ENCODE measurements at places on chromosomes 1 and 21.

DNA sequence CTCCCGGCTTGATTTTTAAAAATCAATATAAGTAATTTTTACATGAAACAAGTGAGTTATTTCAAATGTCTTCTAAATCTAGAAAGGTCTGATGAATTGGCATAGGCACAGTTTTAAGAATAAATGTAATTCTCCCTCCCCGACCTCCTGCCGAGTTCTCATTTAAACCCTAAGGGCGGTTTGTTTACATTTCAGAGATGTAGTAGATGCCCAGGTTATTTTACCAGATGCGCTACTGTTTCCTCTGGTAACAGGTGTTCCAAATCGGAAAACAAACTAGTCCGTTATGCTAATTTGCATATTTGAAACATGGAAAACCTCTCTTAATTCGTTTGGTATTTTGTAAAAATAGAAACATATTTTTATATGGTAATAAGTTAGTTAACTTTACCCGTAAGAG, 53.8 kb upstream of the CFAP126 start:
- DNase-seq: no peak

DNA sequence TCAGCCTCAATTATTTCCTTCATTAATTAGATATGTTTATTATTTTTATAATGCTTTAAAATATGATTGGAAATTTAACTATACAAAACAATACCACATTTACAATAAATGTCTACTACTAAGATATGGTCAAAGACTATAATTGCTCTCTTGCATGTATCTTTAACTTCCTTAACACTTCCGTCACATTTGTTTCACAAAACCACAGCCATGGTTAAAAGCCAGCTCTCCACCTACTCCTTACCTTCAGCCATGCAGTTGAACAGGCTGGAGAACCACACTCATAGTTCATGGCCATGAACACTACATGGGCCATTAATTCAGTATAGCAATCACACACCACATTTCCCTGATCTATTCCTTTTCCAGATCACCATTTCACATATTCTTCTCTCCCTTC, 72.2 kb downstream of the NME7 start:
- DNase-seq: no peak

- no peak for DNase-seq
Observed at GRCh38 chr21:32442566-32443318, 30.2 kb downstream of the EVA1C start.

DNA sequence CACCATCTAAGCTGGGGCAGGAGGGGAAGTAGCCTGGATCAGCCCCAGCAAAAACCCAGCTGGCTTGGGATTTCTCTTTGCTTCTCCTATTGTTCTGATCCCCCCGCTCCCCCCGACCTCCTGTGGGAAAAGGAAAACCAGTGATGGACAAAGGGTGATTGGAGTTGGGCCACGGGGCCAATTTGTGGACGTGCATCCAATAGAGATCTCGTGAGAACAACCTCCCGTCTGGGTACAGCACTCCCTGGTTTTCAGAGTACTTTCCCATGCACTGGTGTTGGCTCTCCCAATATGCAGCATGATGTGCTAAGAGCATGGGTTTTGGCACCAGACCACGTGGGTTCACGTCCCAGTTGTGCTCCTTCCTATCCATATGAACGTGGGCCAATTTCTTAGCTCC, 9.0 kb downstream of the BLACAT1 start:
- no peak for DNase-seq

DNA sequence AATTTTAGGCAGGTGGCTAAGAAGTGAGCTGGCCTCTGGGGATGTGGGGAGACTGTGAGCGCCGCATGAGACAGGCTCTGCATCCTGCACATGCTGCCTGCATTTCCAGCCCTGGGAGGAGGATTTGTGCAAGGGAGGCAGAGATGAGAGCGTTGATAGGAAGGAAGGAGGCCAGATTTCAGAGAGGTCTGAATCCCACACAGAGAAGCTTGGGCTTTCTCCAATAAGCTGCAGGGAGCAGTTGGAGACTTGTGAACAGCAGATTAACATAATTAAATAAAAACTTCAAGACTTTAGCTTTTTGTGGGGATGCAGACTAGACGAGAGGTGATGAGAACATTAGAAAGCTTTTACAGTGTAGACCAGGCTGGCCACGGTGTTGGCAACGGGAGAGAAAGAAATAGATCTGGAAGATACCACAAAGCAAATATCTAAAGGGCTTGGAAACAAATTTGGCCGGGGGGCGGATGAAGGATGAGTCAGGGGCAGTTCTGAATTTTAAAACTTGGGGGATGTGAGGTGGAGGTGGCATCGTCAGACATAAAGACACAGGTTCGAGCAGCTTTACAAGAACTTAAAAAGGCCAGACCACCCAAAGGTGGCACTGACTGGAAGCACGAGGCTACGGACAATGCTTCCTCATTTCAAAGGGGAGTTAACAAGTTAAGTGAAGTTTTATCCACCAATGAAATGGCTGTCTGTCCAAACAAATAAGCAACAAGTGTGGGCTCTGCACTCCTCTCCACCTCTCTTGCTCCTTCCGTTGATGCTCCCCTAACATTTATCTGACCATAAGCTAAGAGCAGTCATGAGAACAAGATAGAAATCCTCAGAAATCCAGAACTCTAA, 57.0 kb downstream of the HIVEP3 start:
- DNase-seq: no peak

GRCh38 chr1:45843474-45843905, 40.1 kb downstream of the MAST2 start:
- DNase-seq: peak; percentile 32

DNA sequence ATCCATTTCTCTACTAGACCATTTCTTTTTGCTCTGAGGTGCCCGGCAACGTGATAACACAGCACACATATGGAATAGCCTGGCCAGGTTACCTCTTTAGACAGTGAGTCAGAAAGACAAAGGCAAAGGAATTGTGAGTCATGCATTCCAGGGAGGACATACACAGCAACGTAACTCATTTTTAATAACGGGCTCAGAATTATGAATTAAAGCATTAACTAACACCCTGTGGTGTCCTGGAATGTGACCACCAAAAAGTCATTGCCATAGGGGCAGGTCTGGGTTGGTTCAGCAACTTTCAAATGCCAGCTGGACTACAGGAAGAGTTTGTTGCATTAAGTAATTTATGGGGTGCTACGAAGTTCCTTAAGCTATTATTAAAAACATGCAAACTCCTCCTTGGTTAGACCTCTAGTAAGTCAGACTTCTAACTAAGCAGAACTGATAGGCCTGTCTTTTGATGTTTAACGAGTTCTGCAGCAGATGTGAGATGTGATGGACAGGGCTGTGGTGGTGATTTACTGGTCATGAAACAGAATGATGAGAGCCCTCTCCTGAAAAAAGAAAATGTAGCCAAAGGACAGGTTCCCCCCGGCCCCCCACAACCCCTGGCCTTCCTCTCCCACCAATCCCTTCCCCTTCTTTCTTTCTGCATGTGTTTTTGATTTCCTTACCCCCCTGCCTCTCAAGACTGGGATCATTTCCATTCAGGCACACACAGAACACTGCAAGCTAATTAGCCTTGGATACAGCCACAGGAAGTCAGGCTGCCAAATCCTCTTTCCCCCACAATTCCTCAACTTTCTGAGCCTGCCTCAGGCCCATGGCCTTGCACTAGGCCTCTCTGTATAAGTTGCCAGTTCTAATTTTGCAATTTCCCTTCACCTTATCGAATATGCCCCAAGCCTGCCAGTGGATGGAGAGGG, 88.9 kb upstream of the HAO2 start:
- DNase-seq: no peak

- DNase-seq: no peak
Observed at GRCh38 chr1:187691439-187691838, 862.7 kb downstream of the PLA2G4A start.

DNA sequence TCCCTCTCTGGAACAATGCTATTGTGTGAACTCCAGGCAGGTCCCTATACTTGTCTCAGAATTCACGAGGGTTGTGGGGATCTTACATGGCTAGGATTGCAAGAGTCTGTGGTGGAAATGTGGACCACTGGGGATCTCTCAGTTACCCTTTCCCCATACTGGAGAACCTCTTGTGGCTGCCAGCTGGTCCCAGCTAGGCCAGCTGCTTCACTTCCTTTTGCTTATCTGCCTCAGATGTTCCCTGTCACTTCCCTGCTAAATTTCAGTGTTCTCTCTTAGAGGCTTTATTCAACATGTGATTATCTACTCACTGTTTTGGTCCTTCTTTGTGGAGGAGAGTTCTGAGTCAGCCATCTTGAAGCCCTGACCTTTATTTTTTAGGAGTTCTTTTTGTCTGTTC, 75.9 kb upstream of the SAMD13 start:
- DNase-seq: no peak

- DNase-seq: no peak
Observed at GRCh38 chr1:55610203-55610602, 395.0 kb upstream of the USP24 start.

- no peak for DNase-seq
Observed at GRCh38 chr1:32742956-32743355, 40.4 kb upstream of the SYNC start.

DNA sequence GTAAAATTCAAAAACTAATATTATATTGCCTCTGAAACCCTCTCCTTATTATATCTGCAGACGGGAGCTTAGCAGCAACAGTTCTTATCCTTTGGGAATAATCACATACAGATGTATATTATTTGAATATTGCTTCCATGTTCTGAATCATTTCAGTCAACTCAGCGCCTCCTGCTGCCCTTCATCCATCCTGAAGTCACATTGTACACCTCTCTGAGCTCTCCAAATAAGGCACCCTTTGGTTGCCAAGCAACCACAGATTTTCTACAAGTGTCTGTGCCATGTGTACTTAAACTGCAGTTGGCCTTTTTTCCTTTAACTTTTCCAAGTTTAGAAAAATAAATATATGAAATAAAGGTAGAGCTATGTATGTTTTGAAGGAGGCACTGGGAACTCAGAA, 384.3 kb downstream of the LRRIQ3 start:
- no peak for DNase-seq

GRCh38 chr1:205610901-205611466, 20.8 kb downstream of the ELK4 start:
- DNase-seq: no peak

- no peak for DNase-seq
Observed at GRCh38 chr1:117886101-117886795, 43.2 kb downstream of the GDAP2 start.

- peak; percentile 30 for DNase-seq
Observed at GRCh38 chr21:34613679-34614627, 960 bp downstream of the RCAN1 start.

DNA sequence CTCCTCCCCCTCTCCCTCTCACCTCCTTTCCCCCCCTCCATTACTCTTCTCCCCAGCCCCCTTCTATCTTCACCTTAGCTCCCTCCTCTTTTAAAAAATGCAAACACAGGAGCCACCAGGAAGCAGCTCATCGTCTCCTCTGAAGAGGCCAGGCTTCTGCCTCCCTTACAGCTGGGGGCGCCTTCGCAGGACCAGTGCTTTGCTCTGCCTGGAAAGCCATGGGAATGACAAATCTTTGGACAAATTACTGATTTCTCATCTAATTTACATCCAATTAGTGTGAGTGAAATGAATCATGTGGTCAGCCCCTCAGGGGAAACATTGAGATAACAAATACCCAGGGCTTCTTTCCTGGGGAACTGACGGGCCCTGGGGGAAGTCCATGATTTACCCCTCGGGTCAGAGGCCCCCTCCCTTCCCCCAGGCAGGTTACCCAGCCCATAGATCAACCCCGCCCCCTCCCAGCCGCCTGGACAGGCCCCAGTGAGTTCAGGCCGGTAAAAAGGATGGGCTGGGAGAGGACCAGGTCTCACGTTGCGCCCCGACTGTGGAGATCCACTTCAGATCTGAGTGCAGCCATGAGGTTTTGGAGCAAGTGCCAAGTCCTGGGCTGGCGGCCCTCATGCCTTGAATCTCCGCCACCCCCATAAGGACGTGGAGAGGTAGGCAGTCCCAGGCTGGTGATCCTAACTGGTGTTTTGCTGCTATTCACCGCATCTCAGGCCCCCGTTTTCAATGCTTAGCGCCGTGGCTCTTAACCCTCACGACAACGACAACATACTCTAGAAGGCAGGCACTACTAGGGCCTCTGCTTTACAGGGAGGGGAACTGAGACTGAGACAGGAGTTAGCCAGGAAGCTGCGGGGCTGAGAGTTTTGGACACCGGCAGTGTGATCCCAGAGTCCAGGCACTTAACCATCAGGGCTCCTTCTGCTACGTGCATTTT, 300.8 kb downstream of the RRAGC start:
- peak; percentile 45 for DNase-seq

DNA sequence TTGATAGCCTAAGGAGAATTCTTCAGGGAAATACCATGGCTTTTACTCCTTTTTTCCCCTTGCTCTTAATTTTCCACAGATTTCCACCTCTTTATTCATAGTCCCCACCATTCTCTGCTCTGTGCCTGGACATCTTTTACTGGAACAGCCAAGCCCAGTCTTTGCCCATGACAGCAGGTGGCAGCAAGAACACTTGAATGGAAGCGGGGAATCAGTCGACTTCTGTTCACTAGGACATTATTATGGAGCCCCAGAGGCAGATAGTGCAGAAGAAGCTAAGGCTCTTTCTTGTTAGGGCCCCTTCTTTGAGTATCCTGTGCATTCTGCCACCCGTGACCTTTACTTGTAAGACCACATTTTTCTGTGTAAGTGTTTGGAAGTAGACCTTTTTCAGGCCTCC, 6.3 kb downstream of the OR14I1 start:
- DNase-seq: no peak

GRCh38 chr21:34599534-34600101, 15.3 kb downstream of the RCAN1 start:
- DNase-seq: no peak
